ENCODE measurements at places on chromosomes 6 and 20.

GRCh38 chr20:53076668-53077067 is 104.5 kb downstream of the TSHZ2 start:
- no peak for DNase-seq

DNA sequence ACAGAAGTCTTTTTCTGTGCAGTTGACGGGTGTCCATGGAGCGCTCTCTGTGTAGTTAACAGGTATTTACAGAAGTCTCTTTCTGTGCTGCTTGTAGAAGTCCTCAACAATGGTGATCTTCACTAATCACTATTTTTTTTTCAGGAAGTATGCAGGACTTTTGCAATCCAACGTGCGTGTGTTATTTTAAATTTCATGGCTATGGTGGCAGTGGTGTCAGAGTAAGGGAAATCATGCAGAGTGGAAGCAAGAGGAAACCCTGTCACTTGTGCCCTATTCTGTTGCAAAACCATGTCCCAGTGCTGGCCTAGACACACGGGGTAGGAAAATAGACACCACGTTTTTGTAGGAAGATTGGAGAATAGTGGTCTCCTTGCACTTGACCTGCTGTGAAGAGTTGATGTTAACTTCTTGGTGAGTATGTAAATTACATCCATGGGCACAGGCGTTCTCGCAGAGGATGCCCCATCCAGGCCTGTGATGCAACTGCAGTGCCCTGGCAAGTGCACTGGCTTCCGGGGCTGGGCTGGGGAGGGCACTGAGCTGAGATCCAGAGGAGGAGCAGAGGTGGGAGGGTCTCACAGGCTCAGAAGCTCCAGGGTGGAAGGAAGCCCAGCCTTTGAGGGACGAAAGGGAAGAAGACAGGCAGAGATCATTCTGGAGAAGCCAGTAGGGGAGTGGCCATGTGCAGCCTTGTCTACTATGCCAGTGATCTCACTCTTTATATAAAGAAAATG is 146.5 kb downstream of the SYCP2 start:
- no peak for DNase-seq

- no peak for DNase-seq
These were observed 50.9 kb downstream of the RIOK1 start for GRCh38 chr6:7440476-7440875.

- DNase-seq: no peak
These were observed 654 bp downstream of the TMEM14C start for GRCh38 chr6:10723567-10723881.

Data from epithelial cell of prostate (primary cell).